ENCODE measurements at places on chromosomes 11 and 22.

GRCh38 chr11:60761436-60762190 is 4.9 kb downstream of the MS4A15 start:
- no peak for DNase-seq

- DNase-seq: no peak
Measured at GRCh38 chr11:110077831-110078325, 15.3 kb upstream of the ZC3H12C start.

GRCh38 chr22:38774496-38775166 is 18.8 kb upstream of the SUN2 start:
- DNase-seq: no peak

DNA sequence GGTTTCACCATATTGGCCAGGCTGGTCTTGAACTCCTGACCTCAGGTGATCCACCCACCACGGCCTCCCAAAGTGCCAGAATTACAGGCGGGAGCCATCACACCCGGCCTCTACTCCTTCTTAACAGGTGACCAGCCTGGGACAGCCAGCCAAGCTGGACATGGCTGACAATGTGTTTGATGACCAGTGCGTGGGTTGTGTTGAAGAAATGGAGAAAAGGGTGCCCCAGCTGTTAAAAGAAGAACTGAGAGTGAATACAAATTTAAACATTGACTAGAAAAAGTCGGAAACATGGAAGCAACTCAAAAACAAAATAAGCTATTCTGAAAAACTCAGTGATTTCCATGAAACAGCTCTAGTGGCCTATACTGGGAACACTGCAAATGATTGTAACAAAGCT is 86.5 kb upstream of the CLPB start:
- DNase-seq: no peak

DNA sequence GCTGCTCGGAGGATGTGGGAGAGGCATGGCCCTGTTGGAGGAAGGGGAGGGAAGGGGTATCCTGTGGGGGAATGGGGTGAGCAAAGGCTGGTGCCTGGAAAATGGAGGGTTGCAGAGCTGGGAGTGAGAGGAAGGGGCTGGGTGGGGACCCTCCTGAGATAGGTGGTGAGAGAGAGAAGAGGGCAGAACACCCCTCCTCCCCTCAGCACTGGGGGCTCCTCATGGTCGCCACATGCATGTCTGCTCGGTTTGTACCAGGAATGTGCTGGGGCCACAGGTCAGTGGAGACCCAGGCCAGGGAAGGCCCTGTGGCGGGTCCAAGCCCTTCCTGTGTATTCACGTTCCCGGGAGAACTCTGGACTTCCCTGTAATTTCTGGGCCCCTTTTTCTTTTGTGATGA is 27.8 kb upstream of the ACR start:
- no peak for DNase-seq

DNA sequence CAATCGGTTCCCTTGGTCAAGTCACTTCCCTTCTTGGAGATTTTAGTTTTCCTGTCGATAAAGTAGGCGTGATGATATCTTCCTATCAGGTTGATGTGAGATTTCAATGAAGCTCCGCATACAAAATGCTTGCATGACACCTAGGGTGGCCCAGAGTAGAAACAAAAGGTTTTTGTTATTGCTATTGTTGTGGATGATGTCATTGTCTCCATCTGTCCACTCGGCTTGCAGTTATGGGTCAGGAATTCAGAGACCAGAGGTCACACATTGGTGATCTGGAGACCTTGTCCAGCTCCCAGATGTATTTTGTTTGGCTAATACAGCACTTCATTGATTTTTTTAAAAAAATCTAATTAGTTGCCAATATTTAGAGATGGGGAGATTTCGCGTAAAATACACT is 382.1 kb downstream of the MN1 start:
- no peak for DNase-seq

DNA sequence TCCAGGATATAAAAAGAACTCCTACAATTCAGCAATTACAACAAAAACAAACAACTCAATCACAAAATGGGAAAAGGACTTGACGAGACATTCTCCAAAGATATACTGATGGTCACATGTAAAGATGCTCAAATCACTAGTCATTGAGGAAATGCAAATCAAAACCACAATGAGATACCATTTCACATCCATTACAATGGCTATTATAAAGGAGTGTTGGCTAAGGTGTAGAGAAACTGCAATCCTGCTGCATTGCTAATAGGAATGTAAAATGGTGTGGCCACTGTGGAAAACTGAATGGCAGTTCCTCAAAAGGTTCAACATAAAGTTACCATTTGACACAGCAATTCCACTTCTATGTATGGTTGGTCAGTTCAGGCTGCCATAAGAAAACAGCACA is 11.8 kb upstream of the TBCEL start:
- no peak for DNase-seq

- DNase-seq: no peak
Measured at GRCh38 chr22:30398685-30399680, 2.2 kb downstream of the SEC14L2 start.

DNA sequence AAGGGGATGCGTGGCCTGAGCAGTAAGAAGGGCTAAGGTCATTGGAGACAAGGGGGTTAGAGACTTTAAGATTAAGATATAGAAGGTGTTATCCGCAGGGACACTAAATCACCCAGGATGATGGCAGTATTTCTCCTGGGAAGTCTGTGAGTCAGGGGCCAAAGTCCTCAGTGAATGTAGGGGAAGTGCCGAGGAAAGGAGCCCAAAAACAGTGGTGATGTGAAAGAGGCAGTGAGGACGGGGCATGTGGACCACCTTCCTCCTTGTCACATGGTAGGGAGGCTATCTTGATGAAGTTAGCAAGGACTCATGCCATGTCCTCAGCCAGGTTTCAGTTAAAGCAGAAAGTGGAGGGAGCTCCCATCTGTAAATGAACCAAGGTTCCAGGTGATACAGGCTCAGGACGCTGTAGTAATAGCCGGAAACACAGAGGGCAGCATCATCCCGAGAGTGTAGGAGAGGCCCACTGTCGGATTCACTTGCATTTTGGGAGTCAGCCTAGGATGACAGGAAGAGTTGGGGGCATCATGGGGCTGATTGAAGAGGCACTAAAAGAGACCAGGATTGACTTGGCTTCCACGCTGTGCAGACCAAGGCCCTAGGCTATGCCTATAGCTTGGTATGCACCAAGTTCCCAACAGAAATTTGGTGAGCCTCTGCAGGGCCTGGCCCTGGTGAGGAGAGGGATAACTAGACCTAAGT is 33.5 kb downstream of the WEE1 start:
- DNase-seq: no peak

- no peak for DNase-seq
Measured at GRCh38 chr11:64297699-64298358, 2.3 kb upstream of the CATSPERZ start.

DNA sequence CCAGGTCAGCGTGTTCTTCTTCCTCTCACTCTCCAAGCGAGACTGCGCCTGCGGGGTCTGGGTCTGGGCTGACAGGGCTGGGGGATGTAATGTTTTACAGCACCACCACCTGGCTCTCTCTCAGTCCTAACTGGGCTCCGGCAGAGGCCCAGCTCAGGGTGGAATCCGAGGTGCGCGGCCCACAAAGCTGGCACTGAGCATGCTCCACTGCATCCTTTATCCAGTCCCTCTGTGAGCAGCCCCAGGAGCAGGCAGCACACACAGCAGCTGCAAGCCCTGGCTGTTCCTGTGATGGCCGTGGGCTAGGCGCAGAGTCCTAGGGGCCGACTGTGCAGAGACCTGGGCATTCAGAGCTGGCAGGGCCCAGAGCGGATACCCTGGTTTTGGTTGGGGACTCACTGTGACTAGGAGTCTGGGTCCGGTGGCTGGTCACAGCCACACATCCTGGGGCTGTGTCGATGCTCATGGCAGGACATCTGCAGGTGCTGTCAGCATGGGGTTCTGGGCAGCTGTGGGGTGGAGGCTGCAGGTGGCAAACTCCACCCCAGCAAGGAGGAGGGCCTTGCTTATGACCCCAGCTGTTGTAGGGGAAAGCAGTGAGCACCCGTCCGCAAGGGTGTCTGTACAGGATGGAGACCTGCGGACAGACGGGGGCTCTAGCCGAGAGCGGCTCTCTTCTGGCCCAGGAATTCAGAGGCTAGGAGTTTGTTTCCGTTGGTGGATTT is 4.0 kb downstream of the LRRC75B start:
- DNase-seq: no peak

GRCh38 chr11:4932751-4933150 is 8.6 kb upstream of the OR51G1 start:
- DNase-seq: no peak

DNA sequence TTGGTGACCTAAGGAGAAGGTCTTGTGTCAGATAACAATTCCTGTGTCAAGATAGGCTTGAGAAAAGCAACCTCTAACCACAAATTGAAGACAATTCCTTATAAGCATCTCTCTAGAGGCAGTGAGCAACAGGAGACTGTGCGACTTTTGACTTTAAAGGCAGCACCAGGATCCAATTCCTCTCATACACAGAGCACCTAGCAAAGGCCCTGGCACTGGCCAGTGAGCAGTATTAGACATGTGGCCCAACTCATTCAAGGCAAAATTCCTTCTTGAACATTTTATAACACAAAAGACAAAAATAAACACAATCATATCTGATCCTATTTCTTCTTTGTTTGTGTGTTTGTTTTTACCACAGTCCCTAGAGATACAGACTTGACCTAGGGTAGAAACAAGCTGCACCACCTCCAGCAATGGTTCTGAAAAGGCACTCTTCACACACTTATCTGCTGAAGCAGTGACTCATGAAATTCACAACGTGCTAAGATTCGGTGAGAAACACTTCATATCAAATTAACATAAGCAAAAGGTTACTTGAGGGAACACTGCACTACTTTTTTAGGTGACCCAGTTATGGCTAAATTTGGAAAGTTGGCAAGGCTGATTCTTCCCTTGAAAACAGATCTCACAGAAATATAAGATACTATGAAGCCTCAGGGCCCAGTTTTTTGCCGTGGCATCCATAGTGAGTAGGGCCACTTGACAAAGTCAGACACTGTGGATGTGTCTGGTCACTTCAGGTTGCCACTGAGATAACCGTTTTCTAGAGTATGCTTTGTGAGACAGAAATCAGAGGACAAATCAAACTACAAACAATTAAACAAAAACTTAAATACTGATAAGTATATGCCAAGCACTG is 1018.9 kb downstream of the DLG2 start:
- no peak for DNase-seq

GRCh38 chr11:75879737-75880136 is 64.7 kb downstream of the UVRAG start:
- DNase-seq: no peak

DNA sequence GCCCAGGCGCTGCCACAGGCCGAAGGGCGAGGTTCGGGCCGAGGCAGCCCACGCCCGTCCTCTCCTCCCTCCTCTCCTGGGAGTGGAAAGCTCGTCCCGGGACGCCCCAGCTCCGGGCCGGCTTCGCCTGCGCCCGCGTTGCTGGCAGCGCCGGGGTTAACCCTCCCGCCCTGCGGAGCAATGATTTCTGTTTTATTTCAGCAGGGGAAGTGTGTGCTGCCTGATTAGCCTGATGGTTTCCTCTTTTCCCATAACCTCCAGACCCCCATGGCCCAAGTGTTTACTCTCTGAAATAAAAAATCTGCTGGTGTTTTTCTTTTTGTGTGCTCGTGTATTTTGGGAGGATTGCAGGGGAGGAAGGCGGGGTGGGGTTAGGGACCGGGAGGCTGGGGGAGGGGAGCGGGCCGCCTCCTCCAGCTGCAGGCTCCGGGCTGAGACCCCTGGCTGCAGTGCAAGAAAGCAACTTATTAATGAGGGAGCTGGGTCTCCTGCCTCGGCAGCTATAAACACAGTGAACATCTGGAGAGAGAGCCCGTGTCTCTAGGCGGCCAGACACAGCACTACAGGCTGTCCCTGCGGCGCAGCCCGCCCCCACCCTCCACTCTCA is 38.6 kb downstream of the ETS1 start:
- no peak for DNase-seq

DNA sequence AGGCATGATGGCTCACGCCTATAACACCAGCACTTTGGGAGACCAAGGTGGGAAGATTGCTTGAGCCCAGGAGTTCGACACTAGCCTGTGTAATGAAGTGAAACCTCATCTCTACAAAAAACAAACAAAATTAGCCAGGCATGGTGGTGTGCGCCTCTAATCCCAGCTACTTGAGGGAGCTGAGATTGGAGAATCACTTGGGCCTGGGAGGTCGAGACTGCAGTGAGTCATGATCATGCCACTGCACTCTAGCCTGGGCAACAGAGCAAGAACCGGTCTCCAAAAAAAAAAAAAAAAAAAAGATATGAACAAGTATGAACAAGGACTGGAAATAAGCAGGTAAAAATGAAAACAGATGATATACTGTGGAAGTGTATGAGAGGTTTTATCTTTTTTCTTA is 54.1 kb upstream of the SOX6 start:
- DNase-seq: no peak

Measured in T-cell (primary cell).